ENCODE measurements at places on chromosomes 13 and 19.

- DNase-seq, result no peak
These were observed 23.1 kb upstream of the COG3 start for GRCh38 chr13:45441633-45442032.

DNA sequence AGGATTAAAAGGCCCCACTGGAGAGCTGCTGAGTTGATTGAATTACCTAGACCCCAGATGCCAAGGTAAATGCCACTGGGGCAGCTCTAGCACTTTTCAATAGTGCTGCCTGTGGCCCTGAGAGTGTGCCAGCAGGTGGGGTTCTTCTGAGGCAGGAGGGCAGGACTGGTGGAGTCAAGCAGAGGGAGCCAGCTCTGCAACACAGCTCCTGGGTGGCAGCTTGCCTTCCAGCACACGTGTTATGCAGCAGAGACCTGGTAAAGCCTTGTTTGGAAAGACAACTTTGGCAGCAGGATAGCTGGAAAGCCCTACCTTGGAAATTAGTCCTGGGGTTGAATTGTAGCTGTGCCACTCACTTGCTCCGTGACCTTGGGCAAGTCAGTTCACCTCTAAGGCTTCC is 306.6 kb downstream of the ATP8A2 start:
- DNase-seq, result no peak

- DNase-seq, result no peak
These were observed 1.5 kb downstream of the OR10H1 start for GRCh38 chr19:15813916-15814315.

DNA sequence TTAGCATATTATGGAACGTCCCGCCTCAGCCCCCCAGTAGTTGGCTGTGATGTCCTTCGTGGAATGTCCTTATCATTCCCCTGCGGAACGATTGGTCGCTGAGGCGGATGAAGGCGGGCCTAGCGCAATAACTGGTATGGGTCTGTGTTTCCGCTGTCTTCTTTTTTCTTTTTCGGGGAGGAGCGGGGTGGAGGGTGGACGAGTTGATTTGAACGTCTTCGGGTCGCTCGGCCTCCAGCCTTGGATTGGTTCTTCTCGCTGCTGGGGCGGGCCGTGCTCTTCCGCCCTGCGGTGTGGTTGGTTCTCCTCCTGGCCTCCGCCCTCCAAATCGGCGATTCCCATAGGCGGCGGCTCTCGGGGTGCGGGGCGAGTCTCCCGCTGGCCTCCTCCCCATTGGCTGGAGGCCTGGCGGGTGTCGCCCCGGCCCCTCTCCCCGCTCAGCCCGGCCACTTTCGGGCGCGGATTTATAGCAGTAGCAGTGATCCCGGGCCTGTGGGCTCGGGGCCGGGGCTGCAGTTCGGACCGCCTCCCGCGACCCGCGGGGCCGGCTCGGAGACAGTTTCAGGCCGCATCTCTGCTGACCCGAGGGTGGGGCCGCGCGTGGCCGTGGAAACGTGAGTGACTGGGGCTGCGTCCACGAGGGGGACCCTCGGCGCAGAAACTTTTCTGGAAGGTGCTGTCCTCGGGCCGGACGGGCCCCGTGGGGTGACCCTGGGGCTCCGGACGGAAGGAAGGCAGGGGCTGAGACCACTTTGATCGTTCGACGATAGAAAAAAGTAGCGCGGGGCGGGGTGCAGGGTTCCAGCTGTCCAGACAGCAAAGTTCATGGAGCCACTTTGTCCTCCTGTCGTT is 2.1 kb downstream of the ING1 start:
- peak; percentile 96 for DNase-seq

- no peak for DNase-seq
These were observed 95.0 kb downstream of the ARHGEF7 start for GRCh38 chr13:111210091-111210490.

- DNase-seq, result no peak
These were observed 43.1 kb downstream of the COL4A1 start for GRCh38 chr13:110263888-110264287.

DNA sequence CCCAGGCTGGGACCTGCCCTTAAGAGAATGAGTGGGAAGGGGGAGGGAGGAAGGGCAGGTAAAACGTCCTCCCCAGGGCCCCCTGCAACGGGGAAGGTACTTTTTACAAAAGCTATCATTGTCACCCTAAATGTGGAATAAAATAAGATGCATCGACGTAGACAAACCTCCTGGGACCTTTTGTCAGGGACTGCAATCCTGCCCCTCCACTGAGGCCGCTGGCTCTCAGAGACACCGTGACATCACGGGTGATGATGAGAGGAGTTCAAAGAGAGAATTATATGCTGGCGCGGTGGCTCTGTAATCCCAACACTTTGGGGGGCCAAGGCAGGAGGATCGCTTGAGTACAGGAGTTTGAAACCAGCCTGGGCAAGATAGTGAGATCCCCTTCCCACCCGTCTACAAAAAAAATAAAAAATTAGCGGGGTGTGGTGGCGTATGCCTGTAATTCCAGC is 1.8 kb upstream of the MYBPC2 start:
- DNase-seq, result no peak
